ENCODE measurements at places on chromosomes 7 and 10.

DNA sequence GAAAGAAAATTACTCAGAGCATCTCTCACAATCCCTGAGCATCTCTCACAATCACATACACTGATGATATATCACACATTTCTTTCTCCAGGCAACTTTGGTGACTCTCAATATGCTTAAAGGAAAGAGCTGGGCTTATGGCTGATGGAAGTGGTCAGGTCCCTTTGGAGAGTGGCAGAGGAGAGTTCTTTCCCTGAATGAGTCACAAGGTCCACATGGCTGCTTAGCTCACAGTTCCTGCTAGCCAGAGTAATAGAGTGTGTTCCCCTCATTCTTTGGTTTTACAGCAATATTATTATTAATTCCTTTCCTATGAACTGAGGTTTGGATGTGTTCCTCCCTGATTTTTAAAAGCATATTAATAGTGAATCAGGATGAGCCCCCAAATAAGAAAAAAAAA is 287.4 kb downstream of the C7orf25 start:
- DNase-seq, result no peak

DNA sequence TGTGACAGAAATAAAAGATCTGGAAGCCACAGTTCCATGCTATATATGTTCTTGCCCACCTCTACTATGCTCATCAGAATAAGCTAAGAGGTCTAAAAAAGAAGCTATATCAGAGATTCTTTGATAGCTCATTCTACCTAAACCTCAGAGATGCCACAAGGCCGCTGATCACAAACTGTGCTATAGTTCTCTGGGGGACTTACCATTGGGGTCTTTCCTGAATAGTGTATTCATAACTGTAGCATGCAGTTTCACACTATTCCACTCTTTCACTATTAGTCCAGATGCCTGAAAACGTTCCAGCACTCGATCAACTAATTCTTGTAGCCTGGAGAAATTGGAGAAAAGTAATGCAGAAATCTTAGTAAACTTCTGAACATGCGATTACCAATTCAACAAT is 44.5 kb upstream of the SPOCK2 start:
- DNase-seq, result no peak

- DNase-seq, result peak; percentile 86
Measured at GRCh38 chr10:72319416-72320254, 35.1 kb downstream of the DNAJB12 start.

DNA sequence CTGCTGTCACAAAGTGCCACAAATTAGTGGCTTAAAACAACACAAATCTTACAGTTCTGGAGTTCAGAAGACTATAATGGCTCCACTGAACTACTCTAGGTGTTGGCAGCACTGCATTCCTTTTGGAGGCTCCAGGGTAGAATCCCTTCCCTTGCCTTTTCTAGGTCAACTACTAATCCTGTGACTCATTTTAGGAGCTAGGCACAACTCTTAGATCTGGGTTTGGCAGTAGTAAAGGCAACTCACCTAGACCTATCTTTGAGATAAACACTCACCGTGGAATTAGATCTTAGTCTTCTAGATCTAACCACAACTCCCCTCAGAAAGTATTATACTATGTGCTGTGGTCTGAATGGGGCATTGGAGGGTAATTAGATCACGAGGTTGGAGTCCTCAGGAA is 60.4 kb downstream of the ANKIB1 start:
- peak; percentile 3 for DNase-seq

DNA sequence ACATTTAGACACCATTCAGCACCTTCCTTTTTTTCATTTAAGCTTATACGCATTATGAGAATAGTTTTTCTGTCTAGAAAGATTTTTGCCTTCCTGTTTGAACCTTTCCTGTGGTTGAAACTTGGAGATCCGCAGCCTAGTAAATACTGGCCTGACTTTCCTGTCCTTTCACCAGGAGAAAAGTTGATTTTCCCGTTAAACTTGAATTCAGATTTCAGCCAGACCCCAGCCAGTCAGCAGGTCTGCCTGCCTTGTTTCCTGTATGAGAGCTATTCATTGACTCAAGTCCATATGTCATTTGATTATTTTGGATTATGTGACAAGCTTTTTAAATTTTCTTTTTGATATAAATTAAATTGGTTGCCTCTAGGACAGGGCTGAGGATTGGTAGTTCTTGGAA is 71.5 kb downstream of the EVX1 start:
- DNase-seq, result no peak

DNA sequence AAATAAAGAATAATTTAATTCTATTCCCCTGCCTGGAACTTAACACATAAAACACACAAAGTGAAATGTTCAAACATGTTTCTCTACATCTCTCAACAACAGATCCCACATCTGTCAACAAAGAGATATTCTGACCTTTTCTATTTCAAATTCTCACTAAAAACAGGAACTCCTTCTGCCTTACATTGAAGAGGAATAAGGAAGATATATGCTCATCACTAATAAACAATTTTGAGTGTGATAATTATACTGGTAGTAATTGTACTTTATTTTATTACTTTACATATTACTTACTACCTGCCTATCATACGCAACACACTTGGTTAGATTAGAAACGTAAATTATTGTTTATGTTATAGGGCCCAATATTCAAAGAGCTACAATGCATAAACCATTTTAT is 13.4 kb downstream of the AKR1C2 start:
- DNase-seq, result no peak

GRCh38 chr7:17044396-17044795 is 162.6 kb upstream of the AGR3 start:
- DNase-seq, result no peak

GRCh38 chr7:46291601-46292150 is 370.6 kb upstream of the IGFBP3 start:
- peak; percentile 13 for DNase-seq

DNA sequence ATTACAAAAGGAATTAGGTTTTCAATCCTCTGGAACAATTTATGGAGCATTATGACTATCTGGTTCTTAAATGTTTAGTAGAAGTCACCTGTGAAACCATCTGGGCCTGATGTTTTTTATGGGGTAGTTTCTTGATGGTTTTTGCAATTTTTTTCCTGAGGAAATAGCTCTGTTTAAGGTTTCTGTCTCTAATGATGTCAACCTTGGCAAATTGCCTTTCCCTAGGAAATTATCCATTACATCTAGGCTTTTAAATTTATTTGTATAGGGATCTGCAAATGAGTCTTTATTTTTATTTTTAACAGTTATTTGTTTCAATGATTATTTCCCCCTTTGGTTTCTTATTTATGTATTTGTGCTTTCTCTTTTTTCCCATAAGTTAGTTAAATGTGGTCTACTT is 222.8 kb downstream of the GALNT17 start:
- no peak for DNase-seq

DNA sequence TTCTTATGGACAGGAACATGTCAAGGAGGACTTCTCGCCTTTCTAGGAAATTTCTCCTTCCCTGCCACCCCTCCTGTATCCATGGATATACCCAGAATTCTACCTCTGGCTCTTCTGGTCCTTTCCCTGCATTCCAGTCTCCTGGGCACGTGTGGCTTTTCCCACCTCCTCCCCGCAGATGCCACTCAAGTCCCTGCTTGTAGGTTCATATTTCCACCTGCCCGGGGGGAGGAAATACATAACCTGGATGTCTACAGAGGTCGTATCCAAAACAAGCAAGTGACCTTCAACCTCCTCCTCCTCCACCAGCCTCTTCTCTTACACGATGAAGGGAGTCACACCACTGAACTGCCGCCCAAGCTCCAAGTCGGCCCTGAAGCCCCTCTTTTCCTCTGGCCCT is 20.7 kb downstream of the FGFR2 start:
- no peak for DNase-seq

- DNase-seq, result no peak
Measured at GRCh38 chr10:1670541-1671365, 66.6 kb downstream of the ADARB2 start.

- no peak for DNase-seq
Measured at GRCh38 chr10:119706521-119707278, 19.1 kb upstream of the INPP5F start.

DNA sequence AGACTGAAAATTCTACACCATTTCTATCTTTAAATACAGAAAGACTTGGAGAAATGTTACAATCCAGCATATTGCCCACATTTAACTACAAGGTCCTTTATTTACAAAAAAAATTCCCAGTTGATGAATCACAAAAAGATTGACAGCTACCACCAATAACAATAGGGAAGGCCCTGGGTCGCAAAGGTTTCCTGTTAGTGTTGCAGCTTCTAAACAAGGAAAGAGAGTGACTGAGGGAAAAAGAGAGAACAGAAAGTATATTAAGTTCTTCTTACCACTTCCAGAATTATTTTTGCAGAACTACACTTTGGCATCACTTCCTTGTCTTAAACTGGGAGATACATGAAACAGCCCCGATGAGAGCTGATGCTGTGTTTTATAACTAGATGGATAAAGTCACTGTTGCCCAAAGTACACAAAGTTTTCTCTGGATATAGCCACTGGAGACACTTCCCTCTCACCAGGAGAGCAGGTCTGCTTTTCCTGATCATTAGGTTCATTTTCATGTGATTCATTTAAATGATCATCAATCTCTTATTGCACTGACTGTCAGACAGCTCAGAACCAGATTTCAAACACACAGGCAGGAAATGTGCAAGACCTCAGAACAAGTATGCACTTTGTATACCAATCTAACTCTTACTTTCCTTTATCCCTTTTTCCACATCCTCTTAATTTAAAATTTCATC is 57.0 kb downstream of the SHTN1 start:
- DNase-seq, result peak; percentile 19

DNA sequence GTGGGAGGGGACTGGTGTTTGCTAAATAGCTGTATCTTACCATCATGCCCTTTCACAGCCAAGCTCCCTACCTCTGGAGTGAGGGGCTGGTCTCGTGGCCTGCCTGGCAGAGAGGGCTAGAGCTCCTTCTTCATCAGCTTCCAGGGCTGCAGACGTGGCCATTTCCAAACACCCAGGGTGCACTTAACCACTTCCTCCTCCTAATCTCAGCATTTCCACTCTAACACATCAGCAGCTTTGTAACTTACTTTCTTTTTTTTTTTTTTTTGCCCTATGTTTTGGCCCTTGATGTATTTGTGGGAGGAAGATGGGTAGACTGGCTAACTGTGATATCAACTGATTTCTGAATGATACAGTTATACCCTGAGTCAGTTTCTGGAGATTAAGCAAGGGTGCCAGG is 27.4 kb downstream of the LRRC4 start:
- DNase-seq, result no peak

DNA sequence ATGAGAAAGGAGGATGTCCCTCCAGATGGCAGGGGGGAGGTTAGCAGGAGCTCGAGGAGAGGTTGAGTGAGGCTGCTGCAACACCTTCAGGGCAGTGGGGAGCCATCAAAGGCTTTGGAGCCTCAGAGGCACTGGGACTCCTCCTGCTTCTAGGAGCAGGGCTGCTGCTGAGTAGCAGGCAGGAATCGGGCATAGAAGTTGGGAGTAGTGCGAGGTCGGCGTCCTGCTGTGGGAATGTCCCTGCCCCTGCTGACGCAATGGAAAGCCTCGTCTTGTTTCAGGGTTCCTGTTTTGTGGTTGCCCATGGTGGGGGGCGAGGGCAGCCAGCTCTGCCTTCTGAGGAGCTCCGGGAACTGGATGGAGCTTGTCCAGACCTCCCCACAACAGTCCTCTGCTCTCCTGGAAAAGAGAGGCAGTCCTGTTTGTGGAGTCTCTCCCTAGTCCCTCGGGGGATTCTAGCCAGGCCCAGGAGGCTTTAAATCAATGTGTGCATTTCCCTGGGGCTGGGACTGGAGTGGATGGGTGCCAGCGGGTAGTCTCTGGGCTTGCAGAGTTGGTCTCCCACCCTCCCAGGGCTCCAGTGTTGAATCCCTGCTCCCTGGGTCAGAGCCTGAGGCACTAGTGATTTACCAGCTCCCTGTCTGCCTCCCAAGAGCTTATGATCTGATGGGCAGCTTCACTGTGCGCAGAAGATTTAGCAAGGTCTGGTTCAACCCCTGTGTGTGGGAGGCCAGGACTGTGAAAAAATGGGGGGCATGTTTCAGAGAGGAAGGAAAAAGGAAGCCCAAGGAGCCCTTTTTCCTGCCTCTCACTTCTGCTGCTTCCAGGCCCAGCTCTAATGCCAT is 98.7 kb upstream of the PPIF start:
- no peak for DNase-seq

DNA sequence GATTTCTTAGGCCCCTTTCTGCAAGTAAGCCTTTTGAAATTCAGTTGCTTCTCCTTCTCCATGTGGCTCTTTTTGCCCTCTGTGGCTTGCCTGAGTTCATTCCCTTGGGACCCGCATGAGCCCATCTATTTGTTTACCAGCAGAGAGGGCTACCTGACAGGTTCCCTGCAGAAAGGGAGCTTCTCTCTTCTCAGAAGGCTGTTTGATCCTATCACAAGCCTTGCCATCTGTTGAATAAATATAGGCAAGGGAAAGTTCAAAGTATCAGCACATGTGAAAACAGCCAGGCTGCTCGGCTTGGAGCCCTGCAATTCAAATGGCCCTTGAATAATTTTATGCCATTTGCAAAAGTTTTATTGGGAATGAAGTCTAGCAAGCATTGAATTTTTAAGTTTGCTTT is 720.2 kb upstream of the FZD8 start:
- DNase-seq, result no peak

GRCh38 chr10:131722525-131723264 is 178.1 kb upstream of the PPP2R2D start:
- no peak for DNase-seq

DNA sequence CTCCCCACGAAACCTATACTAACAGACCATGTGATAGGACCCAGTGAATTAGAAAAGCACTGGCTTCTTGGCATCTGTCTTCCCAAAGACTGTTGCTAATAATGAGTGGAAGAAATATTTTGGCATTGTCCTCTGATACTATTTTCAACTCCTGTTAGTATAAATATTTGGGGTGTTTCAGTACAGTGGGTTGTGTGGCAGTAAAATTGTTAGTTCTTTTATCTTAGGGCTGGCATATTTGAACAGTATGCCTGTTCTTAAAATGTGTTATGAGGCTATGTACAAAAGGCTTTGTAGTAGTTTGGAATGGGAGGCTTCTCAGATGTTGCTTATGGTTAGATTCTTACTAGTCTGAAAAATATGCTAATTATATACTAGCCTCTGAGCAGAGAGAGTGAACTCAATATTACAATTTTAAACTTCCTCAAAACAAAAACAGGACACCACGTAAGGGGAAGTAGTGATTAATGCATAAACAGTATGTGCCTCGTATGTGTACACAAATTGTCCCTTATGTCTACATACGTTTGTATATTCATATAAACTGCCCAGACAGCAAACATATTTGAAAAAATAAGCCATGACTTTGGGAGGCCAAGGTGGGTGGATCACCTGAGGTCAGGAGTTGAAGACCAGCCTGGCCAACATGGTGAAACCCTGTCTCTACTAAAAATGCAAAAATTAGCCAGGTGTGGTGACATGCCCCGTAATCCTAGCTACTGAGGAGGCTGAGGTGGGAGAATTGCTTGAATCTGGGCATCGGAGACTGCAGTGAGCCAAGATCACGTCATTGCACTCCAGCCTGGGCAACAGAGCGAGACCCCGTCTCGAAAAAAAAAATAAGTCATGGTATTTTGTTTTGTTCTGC is 115.4 kb downstream of the ARID5B start:
- DNase-seq, result no peak

GRCh38 chr10:34537629-34538231 is 277.4 kb downstream of the PARD3 start:
- DNase-seq, result no peak

- DNase-seq, result peak; percentile 30
Measured at GRCh38 chr7:138089080-138089901, 13.0 kb downstream of the AKR1D1 start.

All from H54 (cell line).